Suprapubic skin (tissue), 4 donors: ENCODE measurements at places on chromosomes 16 and 17. TPM values are rescaled to one million over a fixed set of nuclear protein-coding genes. Genes with fewer than 3 reads are reported as not detected.

GRCh38 chr17:77488531-77489238 lies 347.9 kb downstream of the SEC14L1 start:
- H3K36me3 ChIP-seq = peaks cover 77% of the 10 kb centered on the region
- H3K27me3 ChIP-seq = no peaks in the 10 kb centered on the region
- H3K4me3 ChIP-seq = no peak overlapping the region
- H3K27ac ChIP-seq = no peak overlapping the region
- peaks cover 18% of the 10 kb centered on the region for H3K4me1 ChIP-seq

GRCh38 chr16:19749571-19750080 lies 31.6 kb downstream of the IQCK start:
- H3K27ac ChIP-seq = no peak overlapping the region
- H3K4me3 ChIP-seq = no peak overlapping the region
- no peaks in the 10 kb centered on the region for H3K36me3 ChIP-seq
- no peaks in the 10 kb centered on the region for H3K27me3 ChIP-seq
- no peak for DNase-seq
- H3K4me1 ChIP-seq = peaks cover 8% of the 10 kb centered on the region

- H3K4me1 ChIP-seq = peaks cover 93% of the 10 kb centered on the region
- H3K27ac ChIP-seq = peak overlapping the region; percentile 8
- no peak for DNase-seq
- H3K4me3 ChIP-seq = no peak overlapping the region
- H3K36me3 ChIP-seq = no peaks in the 10 kb centered on the region
These were observed 20.6 kb downstream of the MAP3K14 start for GRCh38 chr17:45296003-45296832.

- H3K4me1 ChIP-seq = peaks cover 12% of the 10 kb centered on the region
- peak overlapping the region; percentile 1 for H3K4me3 ChIP-seq
- no peaks in the 10 kb centered on the region for H3K27me3 ChIP-seq
- no peaks in the 10 kb centered on the region for H3K36me3 ChIP-seq
- DNase-seq = no peak
These were observed 123.1 kb downstream of the OR1D5 start for GRCh38 chr17:2940352-2940751.

DNA sequence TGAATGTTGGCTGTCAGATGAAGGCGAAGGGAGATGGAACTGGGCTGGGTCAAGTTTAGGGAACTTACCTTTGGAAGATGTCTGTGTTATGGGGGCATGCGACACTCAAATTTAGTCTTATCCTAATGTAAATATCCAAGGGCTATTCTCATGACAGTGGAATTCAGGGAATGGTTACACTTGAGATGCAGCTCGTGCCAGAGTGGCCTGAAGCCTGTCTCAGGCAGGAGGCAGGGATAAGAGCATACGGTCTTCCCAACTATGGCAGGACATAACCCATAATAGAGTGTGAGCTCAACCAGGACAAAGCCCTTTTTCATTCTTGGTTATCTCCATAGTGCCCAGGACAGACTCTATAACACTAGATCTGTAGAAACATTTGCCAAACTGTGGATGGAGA lies 393.3 kb upstream of the CDH11 start:
- no peak overlapping the region for H3K4me3 ChIP-seq
- H3K27me3 ChIP-seq = no peaks in the 10 kb centered on the region
- no peak overlapping the region for H3K27ac ChIP-seq
- no peaks in the 10 kb centered on the region for H3K4me1 ChIP-seq

DNA sequence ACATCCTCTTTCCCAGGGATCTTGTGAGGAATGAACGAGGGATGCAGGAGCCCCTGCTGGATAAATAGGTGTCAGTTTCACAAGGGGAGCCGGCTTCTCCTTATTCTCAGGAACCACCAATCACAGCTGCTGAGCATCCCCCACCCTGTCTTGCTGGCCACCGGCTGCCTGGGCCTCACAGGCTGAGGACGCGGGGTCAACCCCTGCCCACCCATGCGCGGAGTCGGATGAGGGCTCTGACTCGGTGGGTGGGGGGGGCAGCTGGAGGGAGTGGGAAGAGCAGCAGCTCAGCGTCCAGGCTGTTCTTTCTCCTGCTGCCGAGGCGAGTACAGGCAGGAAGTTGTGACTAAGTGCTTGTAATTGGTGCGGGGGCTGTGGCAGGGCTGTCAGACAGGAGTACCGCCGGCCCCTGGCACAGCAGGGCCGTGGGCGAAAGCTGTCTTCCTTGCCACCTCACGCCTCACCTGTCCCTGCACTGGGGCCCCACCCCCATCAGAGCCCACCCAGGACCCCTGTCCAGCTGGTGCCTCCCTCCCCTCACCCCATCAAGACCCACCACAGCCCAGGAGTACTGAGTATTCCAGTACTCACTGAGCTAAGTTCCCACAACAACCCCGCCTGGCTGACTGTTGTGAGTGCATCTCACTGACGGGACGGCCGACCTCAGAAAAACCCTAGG lies 11.0 kb upstream of the DPEP1 start:
- peaks cover 11% of the 10 kb centered on the region for H3K27me3 ChIP-seq
- H3K27ac ChIP-seq = no peak overlapping the region
- no peak for DNase-seq
- H3K36me3 ChIP-seq = no peaks in the 10 kb centered on the region

- no peak overlapping the region for H3K4me3 ChIP-seq
- no peak for DNase-seq
- H3K4me1 ChIP-seq = no peaks in the 10 kb centered on the region
- no peaks in the 10 kb centered on the region for H3K36me3 ChIP-seq
- no peak overlapping the region for H3K27ac ChIP-seq
These were observed 140.3 kb upstream of the FOXF1 start for GRCh38 chr16:86370062-86370461.

DNA sequence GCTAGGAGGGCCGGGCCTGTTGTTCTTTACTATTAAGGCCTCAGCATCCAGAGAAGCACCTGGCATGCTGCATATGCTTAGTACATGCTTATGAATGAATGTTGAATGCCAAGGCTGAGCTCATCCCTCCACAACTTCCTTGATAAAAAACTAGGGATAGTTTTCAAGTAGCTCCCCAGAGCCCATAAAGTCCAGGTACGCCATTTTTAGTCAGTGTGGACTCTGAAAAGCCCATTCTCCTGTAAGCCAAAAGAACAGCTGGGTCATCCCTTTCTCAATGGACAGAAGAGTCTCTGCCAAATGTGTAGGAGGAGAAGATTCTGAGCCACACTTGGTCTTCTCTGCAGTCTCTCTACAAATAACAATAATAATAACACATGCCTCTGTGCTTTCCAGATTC lies 8.9 kb upstream of the ITGB3 start:
- no peak for DNase-seq
- H3K27me3 ChIP-seq = no peaks in the 10 kb centered on the region
- no peak overlapping the region for H3K27ac ChIP-seq
- no peaks in the 10 kb centered on the region for H3K36me3 ChIP-seq
- no peak overlapping the region for H3K4me3 ChIP-seq
- H3K4me1 ChIP-seq = peaks cover 17% of the 10 kb centered on the region

GRCh38 chr17:34658811-34659560 lies 79.6 kb downstream of the TMEM132E start:
- no peak for DNase-seq
- H3K27me3 ChIP-seq = peaks cover 17% of the 10 kb centered on the region
- no peaks in the 10 kb centered on the region for H3K4me1 ChIP-seq
- H3K36me3 ChIP-seq = no peaks in the 10 kb centered on the region
- no peak overlapping the region for H3K4me3 ChIP-seq

GRCh38 chr17:73414171-73414955 lies 102.6 kb upstream of the CDC42EP4 start:
- no peak for DNase-seq
- H3K27ac ChIP-seq = no peak overlapping the region
- H3K4me3 ChIP-seq = no peak overlapping the region
- H3K36me3 ChIP-seq = no peaks in the 10 kb centered on the region
- no peaks in the 10 kb centered on the region for H3K4me1 ChIP-seq
- H3K27me3 ChIP-seq = no peaks in the 10 kb centered on the region

DNA sequence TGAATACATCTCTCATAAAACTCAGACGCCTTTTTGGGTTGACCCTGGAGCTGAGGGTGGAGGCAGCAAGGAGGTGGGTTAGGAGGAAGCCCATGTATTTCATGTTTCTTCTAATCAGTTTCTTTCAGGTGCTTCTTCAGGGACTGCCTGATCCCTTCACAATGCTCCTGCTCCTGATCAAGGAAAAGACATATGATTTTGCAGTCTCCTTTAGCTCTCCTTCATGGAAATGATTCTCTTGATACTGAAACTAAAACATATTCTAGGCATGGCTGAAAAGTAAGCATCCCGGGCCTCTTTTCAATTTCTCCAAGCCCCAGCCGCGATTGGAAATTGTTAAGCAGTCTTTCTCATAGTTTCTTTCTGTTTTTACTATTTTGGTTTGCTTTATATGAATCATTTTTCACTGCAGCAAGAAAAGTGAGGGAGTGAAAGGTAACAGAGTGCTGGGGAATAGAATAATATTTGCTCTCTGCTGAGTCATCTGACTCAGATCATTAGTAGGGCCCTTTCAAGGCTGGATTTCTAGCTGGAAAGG lies 730.7 kb downstream of the CDH11 start:
- no peaks in the 10 kb centered on the region for H3K27me3 ChIP-seq
- no peaks in the 10 kb centered on the region for H3K36me3 ChIP-seq
- H3K4me1 ChIP-seq = peaks cover 6% of the 10 kb centered on the region
- H3K4me3 ChIP-seq = no peak overlapping the region
- no peak for DNase-seq
- H3K27ac ChIP-seq = peak overlapping the region; percentile 37

GRCh38 chr16:85381738-85382592 lies 231.2 kb upstream of the GSE1 start:
- H3K27ac ChIP-seq = no peak overlapping the region
- H3K27me3 ChIP-seq = no peaks in the 10 kb centered on the region
- peak; percentile 67 for DNase-seq
- peaks cover 89% of the 10 kb centered on the region for H3K4me1 ChIP-seq
- H3K36me3 ChIP-seq = no peaks in the 10 kb centered on the region

DNA sequence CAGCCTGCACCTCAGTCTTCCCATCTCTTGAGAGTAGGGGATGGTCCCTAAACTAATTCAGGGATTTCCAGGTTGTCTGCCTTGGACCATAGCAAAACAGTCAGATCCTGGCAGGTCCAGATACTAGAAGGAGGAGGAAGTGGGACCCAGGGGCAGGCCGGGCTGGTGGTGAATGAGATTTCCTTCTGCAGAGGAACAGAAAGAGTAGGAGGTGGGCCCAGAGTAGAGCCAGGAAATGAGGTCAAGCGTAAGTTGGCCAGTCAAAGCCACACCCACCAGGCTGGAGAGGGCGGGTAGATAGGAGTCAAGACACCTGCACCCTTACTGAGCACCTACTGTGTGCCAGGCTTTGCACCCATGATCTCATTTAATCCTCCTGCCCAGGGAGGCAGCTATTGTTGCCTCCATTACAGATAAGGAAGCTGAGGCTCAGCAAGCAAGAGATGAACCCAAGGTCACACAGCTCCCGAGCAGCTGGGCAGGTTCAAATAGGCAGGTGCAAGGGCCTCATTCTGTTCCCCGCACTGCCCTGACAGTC lies 2.6 kb downstream of the CDH5 start:
- no peak for DNase-seq
- H3K27me3 ChIP-seq = no peaks in the 10 kb centered on the region
- no peak overlapping the region for H3K27ac ChIP-seq
- peak overlapping the region; percentile 42 for H3K4me3 ChIP-seq
- H3K36me3 ChIP-seq = no peaks in the 10 kb centered on the region
- peaks cover 28% of the 10 kb centered on the region for H3K4me1 ChIP-seq

DNA sequence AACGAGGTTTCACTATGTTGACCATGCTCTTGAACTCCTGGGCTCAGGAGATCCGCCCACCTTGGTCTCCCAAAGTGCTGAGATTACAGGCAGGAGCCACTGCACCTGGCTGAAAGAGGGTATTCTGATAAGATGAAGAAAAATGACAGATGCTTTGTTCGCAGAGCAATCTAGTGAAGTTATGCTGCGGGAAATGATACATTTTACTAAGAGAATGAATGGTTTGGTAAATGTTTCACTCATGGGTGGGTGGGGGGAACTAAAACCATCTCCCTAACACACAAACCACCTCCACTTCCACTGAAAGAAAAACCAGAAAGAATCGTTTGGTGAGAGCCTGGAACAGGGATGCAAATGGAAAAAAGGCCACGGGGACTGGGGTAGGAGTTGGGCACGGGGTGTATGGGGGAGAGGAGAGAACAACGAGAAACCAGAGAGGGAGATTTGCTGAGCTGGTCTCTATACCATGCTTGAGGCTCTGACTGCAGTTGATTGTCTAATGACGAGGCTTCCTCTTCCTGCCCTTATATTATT lies 19.0 kb upstream of the XYLT2 start:
- no peaks in the 10 kb centered on the region for H3K4me1 ChIP-seq
- no peak overlapping the region for H3K4me3 ChIP-seq
- DNase-seq = no peak
- H3K27ac ChIP-seq = no peak overlapping the region

GRCh38 chr16:11233727-11234376 lies 22.2 kb downstream of the SOCS1 start:
- H3K27ac ChIP-seq = no peak overlapping the region
- H3K36me3 ChIP-seq = no peaks in the 10 kb centered on the region
- no peaks in the 10 kb centered on the region for H3K27me3 ChIP-seq
- DNase-seq = no peak

DNA sequence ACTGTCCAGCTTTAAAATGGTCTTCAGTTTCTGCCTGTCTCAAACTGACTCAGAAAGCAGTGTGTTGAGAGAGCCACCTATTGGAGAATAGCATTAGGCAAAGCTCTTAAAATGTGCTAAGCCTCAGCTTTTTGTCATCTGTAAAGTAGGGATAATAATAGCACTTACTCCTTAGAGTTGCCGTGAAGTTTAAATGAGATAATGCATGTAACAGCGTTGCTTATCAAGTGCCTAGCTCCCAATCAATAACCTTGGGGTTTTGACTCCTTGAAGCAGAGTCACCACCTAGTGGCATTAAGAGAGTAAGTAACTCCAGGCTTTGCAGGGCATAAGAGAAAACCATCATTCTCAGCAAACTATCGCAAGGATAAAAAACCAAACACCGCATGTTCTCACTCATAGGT lies 163.3 kb downstream of the HS3ST2 start:
- no peak overlapping the region for H3K4me3 ChIP-seq
- DNase-seq = no peak
- H3K4me1 ChIP-seq = no peaks in the 10 kb centered on the region
- H3K27me3 ChIP-seq = peaks cover 7% of the 10 kb centered on the region
- no peaks in the 10 kb centered on the region for H3K36me3 ChIP-seq

KCNJ18 gene
- total RNA-seq = 15.2 TPM

TMIGD1 gene
- total RNA-seq = not detected

TCAP gene
- total RNA-seq = 2.4 TPM

SLC5A10 gene
- total RNA-seq = 0.68 TPM

PRSS27 gene
- total RNA-seq = 9.5 TPM

NDEL1 gene
- 237 TPM for total RNA-seq

TMEM238L gene
- total RNA-seq = 2.0 TPM

UMOD gene
- not detected for total RNA-seq
